Activated B cell treated with CpG ODN at 0.5 μM for 24 hours (primary cell): ENCODE measurements at places on chromosomes 3 and 15.

- DNase-seq = no peak
Measured at GRCh38 chr3:117059956-117060270, 350.3 kb downstream of the TUSC7 start.

GRCh38 chr3:44666346-44666745 is 17.8 kb downstream of the ZNF35 start:
- no peak for DNase-seq

DNA sequence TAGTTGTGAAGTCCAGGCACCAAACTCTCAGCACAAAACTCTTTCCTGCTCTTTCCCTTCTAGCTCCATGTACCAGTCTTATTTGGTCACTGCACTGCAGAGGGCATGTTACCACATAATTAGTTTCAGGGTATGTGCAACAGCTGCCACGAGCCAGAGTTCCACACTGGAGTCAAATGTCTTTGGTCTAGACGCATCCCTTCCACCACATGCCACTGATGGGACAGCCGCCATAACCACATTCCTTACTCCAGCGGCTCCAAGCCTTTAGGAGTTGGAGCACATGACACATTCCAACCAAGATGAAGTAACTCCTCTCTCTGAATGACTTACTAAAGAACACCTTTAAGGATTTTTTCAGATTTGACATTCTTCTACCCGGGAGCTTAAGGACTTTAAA is 153.4 kb downstream of the ERC2 start:
- no peak for DNase-seq

DNA sequence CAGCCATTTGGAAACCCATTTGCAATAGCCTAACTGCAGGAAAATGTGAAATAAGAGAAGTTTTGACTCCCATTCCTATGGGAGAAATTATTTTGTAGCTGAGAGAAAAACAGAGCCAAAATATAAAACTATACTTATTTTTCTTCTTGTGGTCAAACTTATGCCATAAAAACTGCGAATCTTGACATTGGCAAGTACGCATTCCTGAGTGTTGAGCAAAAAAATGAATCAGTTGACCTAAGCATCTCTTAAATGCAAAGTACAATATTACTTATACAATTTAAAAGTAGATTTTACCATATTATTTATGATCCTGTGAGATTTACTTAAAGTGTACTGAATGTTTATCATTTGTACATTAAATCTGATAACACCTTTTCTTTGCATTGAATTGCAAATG is 50.1 kb upstream of the CMC1 start:
- DNase-seq = no peak

GRCh38 chr3:42032693-42033349 is 58.3 kb upstream of the TRAK1 start:
- no peak for DNase-seq

- DNase-seq = no peak
Measured at GRCh38 chr15:63458794-63459395, 45.5 kb upstream of the USP3 start.

DNA sequence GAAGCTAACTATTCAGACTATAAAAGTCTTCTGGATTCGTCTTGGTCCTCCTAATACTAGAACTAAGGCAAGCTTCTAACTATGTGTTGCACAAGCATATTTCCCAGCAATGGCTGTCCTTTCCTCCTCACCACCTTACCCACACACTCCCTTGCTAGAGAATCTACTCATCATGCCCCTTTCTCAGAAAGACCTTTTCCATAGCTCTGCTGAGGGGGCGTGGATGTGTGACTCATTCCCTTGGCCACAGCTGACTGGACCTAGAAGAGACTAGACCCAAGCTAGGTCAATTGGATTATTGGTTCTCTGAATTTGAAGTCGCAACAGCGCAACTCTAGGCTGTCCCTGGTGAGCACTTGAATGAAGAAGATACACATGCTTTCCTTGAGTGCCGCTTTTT is 47.1 kb downstream of the ERC2 start:
- no peak for DNase-seq

DNA sequence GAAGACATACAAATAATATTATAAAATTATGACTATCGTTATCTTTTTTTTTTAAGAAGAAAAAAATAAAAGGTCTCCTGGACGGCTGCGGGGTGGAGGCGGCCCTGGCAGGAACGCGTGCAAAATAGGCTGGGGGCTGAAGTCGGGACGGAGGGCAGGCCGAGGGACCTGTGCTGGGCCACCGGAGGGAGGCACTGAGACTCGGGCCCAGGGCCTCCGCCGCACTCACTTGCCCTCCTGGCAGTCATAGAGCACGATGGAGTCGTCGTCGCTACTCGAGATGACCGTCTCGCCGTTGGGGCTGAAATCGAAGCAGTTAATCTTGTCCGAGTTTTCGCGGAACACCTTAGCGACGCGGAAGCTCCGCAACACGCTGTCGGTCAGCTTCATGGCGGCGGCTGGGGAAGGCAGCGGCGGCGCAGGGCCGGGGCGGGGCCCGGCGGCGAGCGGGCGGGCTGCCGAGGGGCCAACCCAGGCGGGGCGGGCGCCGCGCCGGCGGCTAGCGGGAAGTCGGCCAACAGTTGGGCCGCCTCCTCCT is 408 bp downstream of the WDR82 start:
- DNase-seq = no peak

- no peak for DNase-seq
Measured at GRCh38 chr15:85479071-85479647, 98.8 kb downstream of the AKAP13 start.

DNA sequence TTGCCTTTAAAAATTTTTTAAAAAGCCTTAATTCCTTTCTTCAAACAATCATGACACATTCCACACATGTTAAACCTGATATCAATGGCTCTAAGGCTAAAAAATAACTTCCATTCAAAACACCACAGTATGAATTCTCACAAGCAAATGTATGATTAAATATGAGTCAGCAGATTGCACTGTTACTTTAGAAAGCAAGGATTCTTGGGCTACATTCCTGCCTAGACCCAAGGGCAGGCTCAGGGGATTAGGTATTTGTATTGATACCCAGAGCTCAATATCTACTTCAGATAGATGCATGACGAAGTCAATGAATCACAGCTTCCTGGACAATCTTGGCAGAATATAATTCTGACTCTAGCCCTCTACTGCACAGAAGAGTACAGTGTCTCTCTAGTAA is 65.7 kb downstream of the RARB start:
- DNase-seq = no peak

GRCh38 chr15:63380151-63380807 is 1.4 kb downstream of the CA12 start:
- no peak for DNase-seq

GRCh38 chr3:16090024-16090423 is 84.5 kb upstream of the GALNT15 start:
- no peak for DNase-seq

DNA sequence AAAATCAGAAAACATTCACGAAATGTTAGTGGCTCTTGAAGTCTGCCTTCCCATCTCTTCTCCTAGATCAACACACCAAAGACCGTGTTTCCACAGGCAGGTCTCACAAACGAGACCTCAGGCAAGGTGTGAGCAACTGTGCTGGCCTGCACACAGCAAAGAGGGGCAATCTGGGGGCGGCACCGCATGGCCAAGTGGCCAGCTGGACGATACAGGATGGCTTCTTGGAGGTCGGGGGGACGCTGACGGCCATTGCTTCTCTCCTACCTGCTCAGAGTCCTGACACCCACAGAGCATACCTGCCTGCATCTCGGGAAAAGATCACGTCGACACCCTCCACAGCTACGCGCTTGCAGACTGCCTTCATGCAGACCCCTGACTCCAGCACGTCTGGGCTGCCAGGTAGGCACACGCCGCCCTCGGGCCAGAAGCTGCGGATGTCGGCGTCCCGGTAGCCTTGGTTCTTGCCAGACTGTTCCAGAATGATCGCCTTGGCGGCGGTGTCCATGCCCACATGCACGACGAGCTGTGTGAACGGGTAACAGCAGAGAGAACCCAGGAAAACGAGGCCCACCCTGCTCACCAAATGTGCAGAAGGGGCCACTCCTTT is 38.4 kb downstream of the PGPEP1L start:
- DNase-seq = no peak

DNA sequence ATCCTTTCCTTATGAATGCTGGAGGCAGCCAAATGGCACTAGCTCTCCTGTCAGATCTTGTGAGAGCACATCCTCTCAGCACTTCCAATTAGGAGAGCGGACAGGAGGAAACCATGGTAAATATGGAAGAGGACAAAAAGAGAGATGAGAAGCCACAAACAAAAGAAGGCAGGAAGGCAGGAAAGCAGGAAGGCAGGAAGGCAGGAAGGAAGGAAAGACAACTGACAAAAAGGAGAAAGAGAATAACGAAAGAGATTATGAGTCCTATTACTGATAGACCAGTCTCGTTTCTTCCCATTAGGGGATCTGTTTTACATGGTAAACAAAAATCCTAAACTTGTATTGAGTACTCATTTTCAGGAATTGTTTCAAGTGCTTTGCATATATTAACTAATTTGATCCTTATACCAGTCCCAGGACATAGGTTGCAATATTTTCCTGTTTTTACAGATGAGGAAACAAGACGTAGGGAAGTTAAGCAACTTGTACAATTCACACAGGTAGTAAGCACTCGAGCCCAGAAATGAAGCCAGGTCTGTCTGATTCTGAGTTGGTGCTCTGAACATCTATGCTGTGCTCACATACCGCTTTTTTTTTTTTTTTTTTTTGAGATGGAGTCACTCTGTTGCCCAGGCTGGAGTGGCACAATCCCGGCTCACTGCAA is 4.2 kb downstream of the BCL2A1 start:
- DNase-seq = no peak

- no peak for DNase-seq
Measured at GRCh38 chr15:78996894-78997275, 52.0 kb upstream of the CTSH start.

DNA sequence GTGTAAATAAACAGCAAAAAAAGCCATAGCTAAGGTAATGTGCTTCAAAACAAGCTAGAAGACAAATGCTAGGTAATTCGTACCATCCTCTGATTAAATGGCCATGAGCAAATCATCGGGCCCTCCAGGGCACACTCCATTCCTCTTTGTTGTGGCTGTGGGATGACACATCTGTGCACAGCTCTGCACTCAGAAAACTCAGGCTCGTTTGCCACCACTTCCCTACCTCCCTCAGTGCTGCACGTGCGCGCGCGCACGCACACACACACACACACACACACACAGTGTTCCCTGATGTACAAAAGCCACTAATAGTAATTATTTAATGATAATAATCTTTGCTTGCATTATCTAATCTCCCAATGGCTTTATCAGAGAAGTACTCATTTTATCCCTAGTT is 336.6 kb downstream of the FEZF2 start:
- DNase-seq = no peak

DNA sequence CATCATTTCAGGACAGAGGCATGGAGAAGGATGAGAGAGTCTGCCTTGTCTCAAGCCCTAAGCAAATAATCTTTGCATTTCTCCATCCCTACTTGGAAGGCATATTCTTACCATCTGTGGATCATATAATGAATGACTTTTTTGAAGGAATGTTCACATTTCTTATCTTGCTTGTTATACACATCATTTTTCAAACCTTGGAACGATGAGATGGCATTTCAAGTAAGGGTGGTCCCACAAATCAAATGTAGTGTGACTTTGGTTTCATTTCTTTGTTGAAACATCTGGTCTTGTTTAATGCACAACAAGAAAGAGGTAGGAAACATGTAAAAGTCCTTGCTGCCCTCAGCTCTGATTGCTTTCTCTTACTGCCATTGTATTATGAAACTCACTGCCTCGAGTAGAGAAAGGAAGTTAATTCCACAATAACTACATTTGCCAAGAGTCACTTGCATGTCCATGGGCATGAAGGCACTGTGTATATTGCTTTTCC is 32.1 kb downstream of the RBMS3 start:
- no peak for DNase-seq

DNA sequence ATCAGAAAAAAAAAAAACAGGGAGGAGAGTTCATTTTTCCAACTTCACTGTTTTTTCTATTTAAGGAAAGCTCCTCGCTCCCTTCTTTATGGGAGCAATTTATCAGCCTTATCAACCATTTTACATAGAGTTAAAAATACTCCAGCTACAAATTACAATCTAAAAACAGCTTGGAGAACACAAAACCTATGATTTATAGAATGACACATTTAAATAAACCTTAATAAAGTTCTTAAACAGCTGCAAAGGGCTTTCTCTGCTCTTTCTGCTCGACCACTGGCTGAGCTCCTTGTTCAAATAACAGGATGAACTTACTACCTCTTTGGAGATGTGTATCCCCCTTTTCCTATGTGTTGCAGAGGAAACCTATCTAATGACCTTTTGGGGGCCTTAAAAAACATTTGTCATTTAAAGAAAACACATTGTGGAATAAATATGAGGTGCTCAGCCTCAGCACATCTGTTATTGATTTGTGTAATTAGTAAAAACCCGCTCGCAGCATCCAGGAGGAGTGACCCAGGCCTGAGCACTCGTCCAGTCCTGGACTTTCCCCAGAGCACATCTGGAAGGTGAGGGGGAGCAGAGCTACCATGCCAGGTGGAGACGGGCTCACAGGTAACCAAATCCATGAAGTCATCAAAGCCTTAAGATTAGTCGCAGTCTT is 231.2 kb downstream of the ATP8B4 start:
- no peak for DNase-seq

GRCh38 chr3:141530415-141530768 is 43.6 kb downstream of the RASA2 start:
- no peak for DNase-seq

DNA sequence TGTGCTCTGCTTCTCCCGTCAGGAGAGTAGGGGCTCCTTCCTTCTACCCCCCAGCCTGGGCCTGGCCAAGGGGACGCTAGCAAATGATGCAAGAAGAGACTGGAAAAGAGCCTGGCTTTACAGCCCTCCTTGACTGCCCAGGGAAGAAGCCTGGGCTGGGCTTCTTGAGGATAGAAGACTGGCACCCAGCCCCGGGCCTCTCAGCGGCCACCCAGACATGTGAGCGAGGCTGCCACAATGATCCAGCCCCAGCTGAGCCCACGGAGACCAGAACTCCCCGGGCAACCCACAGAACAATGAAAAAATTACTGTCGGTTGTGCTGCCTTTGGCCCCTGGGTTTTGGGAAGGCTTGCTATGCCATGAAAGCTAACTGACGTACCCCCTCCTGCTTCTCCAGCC is 100.6 kb upstream of the PRR20G start:
- DNase-seq = no peak

GRCh38 chr3:107211608-107212007 is 165.6 kb upstream of the CCDC54 start:
- no peak for DNase-seq
